ENCODE measurements at places on chromosomes 2 and 18.

DNA sequence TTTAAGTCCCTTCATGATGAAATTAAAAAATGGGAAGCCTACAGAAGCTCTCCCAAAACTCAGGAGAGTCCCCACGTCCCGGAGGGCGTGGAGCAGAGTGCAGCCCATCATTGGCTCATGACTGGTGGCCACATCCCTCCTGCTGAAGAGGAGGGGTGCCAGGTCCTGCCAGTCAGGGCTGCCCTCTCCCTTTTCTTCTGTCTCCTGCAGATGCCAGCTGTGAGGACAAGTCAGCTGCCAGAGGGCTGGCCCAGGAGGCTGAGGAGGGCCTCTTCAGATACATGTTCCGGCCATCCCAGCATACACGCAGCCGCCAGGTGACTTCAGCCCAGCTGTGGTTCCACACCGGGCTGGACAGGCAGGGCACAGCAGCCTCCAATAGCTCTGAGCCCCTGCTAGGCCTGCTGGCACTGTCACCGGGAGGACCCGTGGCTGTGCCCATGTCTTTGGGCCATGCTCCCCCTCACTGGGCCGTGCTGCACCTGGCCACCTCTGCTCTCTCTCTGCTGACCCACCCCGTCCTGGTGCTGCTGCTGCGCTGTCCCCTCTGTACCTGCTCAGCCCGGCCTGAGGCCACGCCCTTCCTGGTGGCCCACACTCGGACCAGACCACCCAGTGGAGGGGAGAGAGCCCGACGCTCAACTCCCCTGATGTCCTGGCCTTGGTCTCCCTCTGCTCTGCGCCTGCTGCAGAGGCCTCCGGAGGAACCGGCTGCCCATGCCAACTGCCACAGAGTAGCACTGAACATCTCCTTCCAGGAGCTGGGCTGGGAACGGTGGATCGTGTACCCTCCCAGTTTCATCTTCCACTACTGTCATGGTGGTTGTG lies 2.6 kb downstream of the INHA start:
- DNase-seq = no peak

- no peak for DNase-seq
Measured at GRCh38 chr2:217614096-217614495, 388.7 kb downstream of the TNS1 start.

GRCh38 chr2:99158599-99158998 lies 3.8 kb downstream of the LIPT1 start:
- DNase-seq = no peak

DNA sequence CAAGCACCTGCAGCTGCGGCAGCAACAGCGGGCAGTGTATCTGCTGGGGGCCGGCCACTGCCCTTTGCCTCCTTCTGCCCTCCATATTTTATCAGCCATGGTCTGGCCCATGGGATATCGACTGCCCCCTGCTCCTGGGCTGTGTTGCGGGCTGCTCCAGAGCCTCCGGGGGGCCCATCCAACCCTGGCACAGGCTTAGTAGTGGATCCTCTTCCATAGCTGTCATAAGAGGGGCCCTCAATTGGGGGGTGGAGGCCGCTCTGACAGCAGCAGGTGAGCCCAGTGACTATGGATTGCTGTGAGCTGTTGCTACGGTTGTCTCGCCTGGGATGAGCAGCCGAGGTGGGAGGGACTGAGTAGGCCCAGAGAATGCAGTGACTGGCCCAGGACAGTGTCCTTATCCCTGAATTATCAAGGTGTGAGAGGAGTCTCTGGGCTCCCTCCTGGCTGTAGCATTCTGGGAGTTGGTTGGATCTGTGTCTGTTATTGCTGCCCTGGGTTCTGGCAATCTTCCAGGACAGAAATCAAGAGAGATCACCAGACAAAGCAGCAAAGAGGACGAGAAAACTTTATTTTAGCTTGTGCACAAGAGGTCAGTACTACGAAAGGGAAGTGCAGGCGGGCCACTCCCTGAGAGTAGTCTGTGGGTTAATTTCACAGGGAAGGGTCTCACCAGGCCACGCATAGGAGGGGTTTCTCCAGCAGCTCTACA lies 145.1 kb downstream of the ASB1 start:
- no peak for DNase-seq

GRCh38 chr18:12921178-12921577 lies 26.6 kb upstream of the SEH1L start:
- DNase-seq = no peak

GRCh38 chr2:186205254-186205911 lies 280.7 kb upstream of the ZC3H15 start:
- peak; percentile 16 for DNase-seq

GRCh38 chr2:220775856-220776488 lies 796.1 kb downstream of the EPHA4 start:
- DNase-seq = no peak

- DNase-seq = no peak
Measured at GRCh38 chr2:96325884-96326255, 753 bp downstream of the ITPRIPL1 start.

GRCh38 chr2:217316743-217317142 lies 456.9 kb upstream of the TNP1 start:
- DNase-seq = no peak

DNA sequence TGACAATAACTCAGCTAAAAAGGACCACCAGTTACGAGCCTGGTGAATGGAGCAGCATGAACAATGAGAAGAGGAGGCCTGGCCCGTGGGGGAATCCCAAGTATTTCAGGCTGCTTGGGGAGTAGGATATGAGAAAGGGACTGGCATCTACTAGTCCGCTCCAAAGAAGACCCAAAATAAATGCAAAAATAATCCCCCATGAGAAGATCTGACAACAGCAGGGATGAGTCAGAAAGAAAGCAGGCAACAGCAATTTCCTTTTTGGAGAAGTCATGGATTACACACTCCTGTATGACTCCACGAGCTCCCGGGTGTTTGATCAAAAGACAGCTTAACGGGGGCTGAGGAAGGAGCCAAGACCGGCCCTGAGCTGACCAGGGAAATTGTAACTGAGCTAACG lies 111.4 kb downstream of the SOX11 start:
- DNase-seq = no peak

DNA sequence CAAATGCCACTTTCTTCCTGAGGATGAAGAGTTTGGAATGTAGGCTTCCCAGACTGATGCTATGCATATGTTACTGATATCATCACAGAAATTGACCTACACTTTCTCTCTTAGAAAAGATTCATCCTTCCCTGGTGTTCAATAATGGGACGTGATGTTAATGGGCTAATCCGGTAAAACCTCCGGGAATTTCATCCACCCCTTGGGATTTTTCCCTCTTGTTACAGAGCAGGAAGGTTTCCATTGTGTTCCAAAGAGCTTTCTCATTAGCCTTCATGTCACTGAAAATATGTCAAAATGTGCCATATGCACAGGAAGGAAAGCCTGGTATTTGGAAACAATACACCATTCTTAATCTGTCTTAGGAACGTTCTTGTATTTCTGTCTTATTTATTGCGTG lies 20.7 kb downstream of the ALPK2 start:
- no peak for DNase-seq

- DNase-seq = no peak
Measured at GRCh38 chr2:168679081-168679480, 123.4 kb upstream of the NOSTRIN start.

GRCh38 chr2:844715-845114 lies 105.9 kb upstream of the SNTG2 start:
- no peak for DNase-seq

- DNase-seq = no peak
Measured at GRCh38 chr2:135840601-135841000, 3.6 kb upstream of the LCT start.

- no peak for DNase-seq
Measured at GRCh38 chr2:207975921-207976320, 49.4 kb downstream of the PLEKHM3 start.

GRCh38 chr2:75033516-75033915 lies 75.1 kb downstream of the POLE4 start:
- no peak for DNase-seq

DNA sequence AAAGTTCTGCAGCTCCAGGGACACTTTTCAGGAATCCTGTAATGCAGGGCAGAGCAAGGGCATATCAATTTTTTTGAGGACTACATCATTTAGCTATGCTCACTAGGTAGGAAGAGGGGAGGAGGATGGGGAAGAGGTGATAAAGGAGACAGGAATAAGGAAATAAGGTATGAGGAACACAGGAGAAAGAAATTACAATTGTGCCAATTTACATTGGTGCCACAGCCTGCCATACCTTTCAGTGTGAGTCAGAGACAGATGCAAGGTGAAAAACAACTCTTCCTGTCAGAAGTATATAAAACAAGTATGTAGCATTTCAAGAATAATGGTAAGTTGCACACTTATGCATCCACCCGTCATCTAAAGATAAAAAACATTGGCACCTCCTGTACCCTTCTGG lies 5.4 kb upstream of the MRPS9 start:
- DNase-seq = no peak

GRCh38 chr2:72367530-72368225 lies 220.0 kb upstream of the CYP26B1 start:
- DNase-seq = no peak

DNA sequence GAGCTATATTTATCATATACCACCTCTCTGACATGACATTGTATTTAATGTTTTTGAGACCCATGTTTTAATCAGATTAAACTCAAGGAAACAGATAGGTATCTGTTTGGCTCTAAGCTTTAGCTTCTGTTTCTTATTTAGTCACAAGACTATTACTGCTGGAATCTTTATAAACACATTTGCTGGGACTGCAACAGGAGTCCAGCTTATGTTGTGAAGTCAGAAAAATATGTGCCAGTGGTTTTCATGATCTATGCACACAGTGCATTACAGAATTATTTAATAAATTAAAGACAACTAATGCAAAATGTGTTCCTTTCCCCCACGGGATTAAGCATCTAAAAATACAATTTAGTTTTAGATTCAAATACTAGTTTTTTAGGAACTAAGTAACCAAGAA lies 338.9 kb downstream of the ZEB2 start:
- no peak for DNase-seq

All from NCI-H1694 treated with DMSO at 0.1 percent for 48 hours (cell line).